Activated CD4-positive, alpha-beta T cell treated with anti-CD3 and anti-CD28 coated beads, Interleukin-2, amount 10 ng/mL, durations not matched to agents 24 days and 14 days (primary cell): ENCODE measurements at places on chromosomes 3 and 15.
A peak's percentile ranks its signal among the peaks of the same experiment; 100 is the strongest.

- DNase-seq: no peak
These were observed 97.2 kb downstream of the FAM43A start for GRCh38 chr3:194782698-194783404.

- DNase-seq: no peak
These were observed 60.0 kb downstream of the MAGEF1 start for GRCh38 chr3:184651904-184652303.

- DNase-seq: no peak
These were observed 465 bp downstream of the RUVBL1 start for GRCh38 chr3:128123156-128123537.

GRCh38 chr3:19573644-19574043, 360.4 kb downstream of the EFHB start:
- DNase-seq: no peak

- no peak for DNase-seq
These were observed 77.7 kb upstream of the ACAN start for GRCh38 chr15:88725305-88726210.

DNA sequence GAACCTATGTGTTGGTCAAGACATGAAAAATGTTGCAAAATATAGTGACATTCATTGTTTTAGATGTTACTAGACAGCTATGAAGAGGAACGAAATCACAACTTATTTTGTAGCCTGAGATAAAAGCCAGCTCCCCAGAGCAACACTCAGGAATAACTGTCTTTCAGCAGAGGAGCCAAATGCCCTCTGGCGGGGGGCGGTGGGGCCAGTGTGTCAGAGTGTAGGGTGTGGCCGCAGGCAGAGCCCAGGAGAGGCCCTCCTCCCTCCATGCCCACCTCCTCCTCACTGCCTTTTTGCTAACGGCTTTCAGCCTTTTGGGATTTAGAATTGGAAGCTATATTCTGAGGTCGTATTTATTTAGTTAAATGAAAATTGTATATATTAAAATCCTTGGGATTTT, 16.9 kb downstream of the APOD start:
- DNase-seq: no peak

GRCh38 chr3:159239059-159239458, 437.2 kb downstream of the MFSD1 start:
- no peak for DNase-seq

- DNase-seq: peak; percentile 99
These were observed at the start of gene SELENOT for GRCh38 chr3:150603153-150603979. Gene SELENOT (plus strand): TSS chr3:150603321. CDS start chr3:150603363, 42 bp downstream.

- peak; percentile 88 for DNase-seq
These were observed 32.8 kb downstream of the ZNF589 start for GRCh38 chr3:48273594-48274211.

- DNase-seq: no peak
These were observed 116.8 kb downstream of the GALK2 start for GRCh38 chr15:49286649-49287404.

- no peak for DNase-seq
These were observed 24.5 kb upstream of the EBLN2 start for GRCh38 chr3:73036694-73037591.

DNA sequence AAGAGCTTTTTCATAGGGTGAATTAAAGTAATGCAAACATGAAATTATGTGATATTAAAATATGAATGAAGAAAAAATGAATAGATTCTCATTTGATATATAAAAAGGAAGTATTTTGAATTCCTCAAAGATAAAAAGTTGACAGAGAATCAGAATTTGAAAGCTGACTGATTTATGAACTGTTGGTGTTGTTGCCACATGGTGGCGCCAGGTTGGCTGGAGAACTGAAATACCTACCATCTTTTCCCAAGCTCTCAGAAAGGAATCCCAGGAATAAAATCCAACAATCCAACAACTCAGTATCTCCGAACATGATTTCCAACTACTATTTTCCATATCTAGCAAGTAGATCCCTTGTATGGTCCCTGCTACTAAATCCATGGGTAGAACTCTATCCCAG, 3.1 kb downstream of the MYRIP start:
- DNase-seq: no peak

DNA sequence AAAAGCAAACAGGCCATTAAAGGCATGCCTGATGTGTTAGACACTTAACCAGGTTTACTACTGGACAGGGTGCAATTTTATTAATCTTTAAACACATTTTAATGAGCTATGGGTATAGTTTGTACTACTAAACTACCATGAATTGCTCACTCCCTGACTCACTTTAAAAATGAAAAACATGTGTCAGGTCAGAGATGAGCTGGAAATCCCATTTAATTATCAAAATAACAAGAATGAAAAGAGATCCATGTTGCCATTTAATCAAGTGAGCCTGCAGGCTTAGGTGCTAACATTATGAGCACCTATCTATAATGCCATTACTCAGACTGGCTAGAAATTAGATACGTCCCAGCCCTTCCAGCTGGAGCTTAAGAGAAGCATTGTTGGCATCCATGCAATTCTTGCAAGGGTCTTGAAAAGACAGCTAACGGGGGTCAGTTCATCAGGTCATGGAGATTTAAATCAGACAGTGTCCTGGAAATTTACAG, 224.4 kb downstream of the THRB start:
- no peak for DNase-seq

DNA sequence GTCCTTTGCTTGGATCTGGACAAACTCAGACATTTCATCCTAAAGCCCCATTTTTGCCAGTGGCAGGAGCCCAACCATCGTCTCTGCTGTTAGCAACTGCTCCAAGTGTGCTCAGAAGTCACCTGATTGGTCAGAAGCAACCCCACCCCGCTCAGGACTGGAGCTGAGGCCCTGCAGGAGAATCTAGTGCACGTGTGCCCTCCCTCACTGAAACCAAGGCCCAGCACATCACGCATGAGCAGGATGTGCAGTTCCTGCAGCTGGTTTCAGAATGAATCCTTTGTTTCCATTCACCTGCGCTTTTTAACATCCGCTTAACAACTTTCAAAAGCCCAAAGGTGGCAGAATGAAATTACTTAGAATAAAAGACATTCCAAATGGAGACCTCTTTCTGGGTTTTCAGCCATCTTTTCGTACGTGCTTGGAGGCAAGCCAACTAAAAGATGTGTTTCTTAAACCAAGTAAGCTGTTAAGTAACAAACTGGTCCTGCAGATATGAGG, 81.2 kb downstream of the SRGAP3 start:
- DNase-seq: peak; percentile 92

GRCh38 chr15:27081676-27082418, 110.9 kb downstream of the GABRG3 start:
- DNase-seq: no peak

GRCh38 chr3:13200465-13200864, 127.2 kb upstream of the IQSEC1 start:
- DNase-seq: no peak

GRCh38 chr15:29114221-29115092, 155.2 kb downstream of the NSMCE3 start:
- DNase-seq: no peak

- no peak for DNase-seq
These were observed 44.6 kb downstream of the BDH1 start for GRCh38 chr3:197511130-197511529.

DNA sequence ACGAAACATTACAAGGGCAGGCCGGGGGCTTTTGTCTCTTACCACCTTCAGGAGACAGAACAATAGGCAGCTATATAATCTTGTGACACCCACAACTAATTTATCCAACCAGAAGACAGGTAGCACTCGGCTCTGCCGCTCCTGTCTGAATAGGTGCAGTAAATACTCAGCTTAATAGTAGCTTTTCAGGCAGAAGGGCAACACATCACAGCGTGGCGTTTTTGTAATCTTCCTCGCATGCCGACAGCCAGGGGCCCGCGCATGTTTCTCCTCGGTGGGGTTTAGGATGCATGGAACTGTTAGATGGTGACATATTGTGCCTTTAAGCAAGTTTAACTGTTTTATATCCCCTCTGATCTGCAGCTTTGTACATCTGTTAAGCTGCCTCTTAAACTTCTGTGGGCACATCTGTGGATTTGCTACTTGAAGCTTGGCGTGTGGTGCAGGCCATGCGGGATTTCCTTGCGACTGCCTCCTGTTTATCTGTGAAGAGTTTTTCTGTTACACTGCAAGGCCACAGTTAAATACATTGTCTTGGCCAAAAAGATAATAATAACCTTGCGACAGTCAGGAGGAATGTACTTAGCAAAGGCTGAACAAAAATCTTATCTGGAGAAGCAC, 123.2 kb upstream of the BNIP2 start:
- DNase-seq: peak; percentile 37

- no peak for DNase-seq
These were observed 33.1 kb upstream of the POLG start for GRCh38 chr15:89367485-89368451.

DNA sequence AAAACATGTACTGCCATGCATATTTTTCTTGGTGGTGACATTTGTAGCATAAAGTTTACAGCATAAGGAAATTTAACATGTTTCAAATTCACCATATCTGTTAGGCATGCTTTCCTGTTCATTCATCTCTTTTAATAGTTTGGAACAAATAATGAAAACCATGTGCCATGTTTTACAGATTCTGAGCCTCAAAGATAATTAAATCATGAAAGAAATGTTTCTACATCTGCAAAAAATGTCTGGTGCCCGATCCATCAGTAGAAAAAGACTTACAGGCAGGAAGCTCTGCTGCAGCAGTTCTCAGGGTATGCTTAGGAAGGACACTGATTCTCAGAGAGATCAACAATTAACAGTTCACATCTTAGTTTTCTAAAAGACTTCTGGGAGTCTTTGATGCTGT, 316.2 kb downstream of the IL5RA start:
- DNase-seq: no peak

GRCh38 chr3:17850448-17850847, 108.0 kb upstream of the TBC1D5 start:
- DNase-seq: peak; percentile 38
